ENCODE measurements at places on chromosomes 2 and 18. TPM values are rescaled to one million over a fixed set of nuclear protein-coding genes. Genes with fewer than 3 reads are reported as not detected.

Gene CLASP1
- 31.5 TPM for total RNA-seq

Gene KLHL41
- 0.45 TPM for total RNA-seq

Gene TTR
- total RNA-seq = not detected

Gene TRABD2A
- total RNA-seq = 4.0 TPM

Gene SLC5A7
- total RNA-seq = not detected

Gene SERPINB11
- not detected for total RNA-seq

Gene LYG1
- total RNA-seq = 0.45 TPM

Gene RPS27A
- 1,727 TPM for total RNA-seq

Gene OR6B3
- total RNA-seq = not detected

Gene PPM1G
- 169 TPM for total RNA-seq

Gene RIF1
- 33.2 TPM for total RNA-seq

Gene ACAA2
- 33.8 TPM for total RNA-seq

Gene GREB1
- total RNA-seq = 0.53 TPM

All from A375 (cell line).